ENCODE measurements at places on chromosomes 1 and 21.

GRCh38 chr1:83583351-83584014 lies 415.4 kb downstream of the TTLL7 start:
- DNase-seq = peak; percentile 18

DNA sequence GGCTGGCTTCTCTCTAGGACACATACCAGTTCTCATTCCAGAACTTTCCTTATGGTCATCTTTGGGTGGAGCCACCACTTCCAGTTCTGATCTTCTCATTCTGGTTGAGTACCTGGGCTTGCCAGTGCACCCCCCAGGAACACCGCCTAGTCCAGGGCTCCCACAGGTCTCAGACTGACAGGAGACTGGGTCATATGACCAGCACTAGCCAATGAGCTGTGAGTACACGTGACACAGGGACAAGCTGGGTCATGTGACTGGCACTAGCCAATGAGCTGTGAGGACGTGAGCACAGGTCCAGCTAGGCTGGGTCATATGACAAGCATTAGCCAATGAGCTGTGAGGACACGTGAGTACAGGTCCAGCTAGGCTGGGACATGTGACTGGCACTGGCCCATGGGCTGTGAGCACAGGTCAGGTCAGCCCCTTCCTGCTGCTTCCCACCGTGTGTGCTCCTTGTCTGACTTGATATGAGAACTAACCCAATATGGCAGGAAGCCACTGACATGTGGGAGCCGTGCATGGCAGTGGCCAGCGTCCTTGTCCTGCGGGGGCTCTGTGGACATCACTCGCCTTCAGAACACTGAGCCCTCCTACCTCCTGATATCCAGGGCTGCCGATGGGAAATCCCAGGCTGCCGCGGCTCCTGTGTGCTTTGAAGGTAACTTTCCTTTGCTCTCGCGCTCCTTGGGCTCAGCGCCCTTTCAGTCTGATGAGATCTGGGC lies 22.7 kb downstream of the KRTAP10-1 start:
- no peak for DNase-seq

GRCh38 chr21:33667636-33668035 lies 25.3 kb downstream of the ITSN1 start:
- no peak for DNase-seq

- DNase-seq = no peak
These were observed 11.1 kb downstream of the TENT5C start for GRCh38 chr1:117616967-117617366.

GRCh38 chr1:3598051-3598491 lies 13.2 kb downstream of the MEGF6 start:
- DNase-seq = peak; percentile 84

DNA sequence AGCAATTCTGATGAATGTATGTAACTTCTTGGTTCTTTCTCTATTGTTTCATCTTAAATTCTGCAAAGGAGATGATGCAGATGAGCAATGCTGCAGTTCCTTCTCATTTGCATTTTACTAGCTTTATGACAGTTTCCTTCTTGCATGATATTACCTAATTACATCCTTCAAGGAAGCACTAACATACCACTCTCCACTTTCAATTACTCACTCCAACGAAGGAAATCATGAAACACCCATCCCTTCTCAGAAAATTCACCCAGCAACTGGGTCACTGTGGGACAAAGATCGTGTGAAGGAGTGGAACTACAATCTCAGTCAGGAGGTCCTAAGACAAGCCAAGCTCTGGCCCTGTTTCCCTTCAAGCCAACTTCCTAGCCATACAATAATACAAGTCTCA lies 142.3 kb downstream of the CHD1L start:
- no peak for DNase-seq

- peak; percentile 78 for DNase-seq
These were observed 32.0 kb upstream of the ATP5PO start for GRCh38 chr21:33947451-33948095.

GRCh38 chr21:24183077-24183476 lies 1424.2 kb downstream of the MRPL39 start:
- DNase-seq = peak; percentile 3

DNA sequence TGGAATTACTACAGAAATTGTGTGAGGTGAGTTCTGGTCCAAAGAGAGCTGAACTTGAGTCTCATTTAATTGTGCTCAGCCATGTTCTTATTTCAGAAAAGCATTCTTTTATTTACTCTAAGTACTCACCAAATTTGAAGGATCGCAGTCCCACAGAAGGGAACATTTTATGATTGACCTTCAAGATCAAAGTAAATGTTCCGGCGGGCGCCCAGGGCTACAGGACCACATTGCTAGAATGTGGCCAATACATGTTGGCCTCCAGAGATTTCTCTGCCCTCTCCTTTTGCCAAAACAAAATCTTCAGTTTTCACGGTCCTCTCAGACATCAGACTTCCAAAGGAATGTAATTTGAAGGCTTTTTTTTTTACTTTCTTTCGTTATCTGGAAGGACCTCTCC lies 237.8 kb downstream of the FMN2 start:
- peak; percentile 16 for DNase-seq

DNA sequence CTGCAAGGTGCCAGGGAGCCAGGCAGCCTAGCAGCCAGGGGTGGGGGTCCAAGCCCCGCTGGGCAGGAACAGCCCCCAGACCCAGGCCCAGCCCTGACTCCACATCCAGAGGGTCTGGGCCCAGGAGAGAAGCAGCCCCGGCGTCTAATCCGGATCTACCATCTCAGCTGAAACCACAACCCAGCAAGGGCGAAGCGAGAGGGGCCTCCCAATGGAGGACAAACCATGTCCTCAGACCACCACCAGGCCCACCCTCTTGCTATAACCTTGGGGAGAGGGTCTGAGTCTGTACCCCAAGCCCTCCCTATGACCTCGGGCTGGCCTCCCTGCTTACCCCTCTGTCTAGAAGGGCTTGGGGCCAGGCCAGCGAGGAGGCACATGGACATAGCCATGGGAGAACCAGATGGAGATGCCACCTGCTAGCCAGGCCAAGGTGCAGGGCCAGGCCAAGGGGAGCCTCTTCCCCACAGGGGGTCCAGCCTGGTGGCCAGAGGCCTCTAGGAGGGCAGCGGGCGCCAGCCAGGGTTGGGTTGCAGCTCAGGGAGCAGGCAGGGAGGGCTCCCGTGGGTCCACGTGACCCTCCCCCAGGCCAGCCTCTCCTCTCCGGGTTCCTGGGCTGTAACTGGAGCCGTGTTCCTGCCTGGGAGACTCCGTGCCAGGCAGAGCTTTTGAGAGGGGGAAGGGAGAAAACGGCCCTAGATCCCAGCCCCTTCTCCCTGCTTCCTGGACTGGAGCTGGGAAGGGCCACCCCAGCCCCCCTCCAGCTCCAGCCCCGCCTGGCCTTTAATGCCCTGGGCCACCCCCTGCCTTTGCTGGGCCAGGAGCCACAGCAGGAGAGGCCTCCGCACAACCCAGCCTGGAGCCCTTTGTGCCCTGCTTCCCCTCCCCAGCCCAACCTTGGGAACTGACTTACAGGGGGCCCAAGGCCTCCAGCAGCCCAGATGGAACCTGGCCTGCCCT lies 2.5 kb downstream of the WNT9A start:
- peak; percentile 72 for DNase-seq

DNA sequence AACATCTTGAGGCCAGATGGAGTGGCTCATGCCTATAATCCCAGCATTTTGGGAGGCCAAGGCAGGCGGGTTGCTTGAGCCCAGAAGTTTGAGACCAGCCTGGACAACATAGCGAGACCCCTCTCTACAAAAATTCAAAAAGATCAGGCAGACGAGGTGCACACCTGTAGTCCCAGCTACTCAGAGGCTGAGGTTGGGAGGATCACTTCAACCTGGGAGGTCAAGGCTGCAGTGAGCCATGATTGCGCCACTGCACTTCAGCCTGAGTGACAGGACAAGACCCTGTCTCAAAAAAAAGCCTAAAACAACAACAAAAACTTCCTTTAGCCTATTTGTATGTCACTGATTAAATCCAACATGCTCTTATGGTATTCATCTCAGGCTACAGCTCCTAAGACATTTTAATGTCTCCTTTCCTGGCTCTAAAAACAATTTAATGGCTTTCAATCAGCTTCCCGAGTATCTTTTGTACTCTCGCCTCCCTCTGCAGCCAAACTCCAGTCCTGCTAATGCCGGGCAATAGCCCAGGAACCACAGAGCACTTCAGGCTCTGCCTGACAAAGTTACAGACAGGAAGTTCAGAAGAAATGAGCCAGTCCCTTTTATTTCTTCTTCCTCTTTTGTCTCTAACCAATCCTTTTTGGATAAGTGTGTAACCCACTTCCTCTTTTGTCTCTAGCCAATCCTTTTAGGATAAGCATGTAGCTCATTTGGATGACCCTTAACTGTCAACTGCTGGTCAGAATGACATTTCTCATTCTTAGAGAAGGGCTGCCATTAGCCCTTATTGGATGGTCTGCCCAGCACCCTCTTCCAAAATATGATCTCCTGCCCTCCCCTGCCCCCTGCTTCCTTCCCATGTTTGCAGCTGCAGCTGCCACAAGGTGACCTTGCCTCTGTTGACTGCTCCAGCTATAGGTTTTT lies 6.6 kb upstream of the DOP1B start:
- peak; percentile 53 for DNase-seq

DNA sequence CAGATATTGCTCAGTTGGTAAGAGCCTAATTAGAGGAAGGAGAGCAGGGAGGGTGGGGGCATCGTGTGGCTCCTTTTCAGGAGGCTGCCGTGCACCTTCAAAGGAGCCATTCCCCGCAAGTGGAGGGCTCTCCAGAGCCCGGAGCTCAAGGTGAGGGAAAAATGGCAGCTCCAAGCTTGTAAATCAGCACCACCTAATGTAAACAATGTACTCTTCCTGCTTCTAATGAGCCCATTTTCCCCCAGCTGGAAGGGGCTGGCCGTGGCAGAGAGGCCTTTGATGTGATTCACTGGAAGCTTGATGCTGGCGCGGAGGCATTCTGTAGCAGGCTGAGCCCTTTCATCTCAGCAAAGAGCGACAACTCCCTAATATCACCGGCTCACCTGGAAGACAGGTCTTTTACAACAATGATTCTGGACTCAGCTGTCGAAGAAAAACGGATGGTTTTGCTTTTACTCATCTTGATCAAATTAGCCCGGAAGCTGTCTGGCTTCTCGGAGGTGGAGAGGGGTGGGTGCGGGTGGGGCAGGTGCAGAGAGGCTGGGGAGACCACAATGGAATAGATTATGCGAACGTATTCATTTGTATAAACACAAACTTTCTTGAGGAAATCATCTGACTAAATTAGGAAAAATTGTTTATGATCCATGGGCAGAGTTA lies 112.5 kb downstream of the RRAGC start:
- no peak for DNase-seq

DNA sequence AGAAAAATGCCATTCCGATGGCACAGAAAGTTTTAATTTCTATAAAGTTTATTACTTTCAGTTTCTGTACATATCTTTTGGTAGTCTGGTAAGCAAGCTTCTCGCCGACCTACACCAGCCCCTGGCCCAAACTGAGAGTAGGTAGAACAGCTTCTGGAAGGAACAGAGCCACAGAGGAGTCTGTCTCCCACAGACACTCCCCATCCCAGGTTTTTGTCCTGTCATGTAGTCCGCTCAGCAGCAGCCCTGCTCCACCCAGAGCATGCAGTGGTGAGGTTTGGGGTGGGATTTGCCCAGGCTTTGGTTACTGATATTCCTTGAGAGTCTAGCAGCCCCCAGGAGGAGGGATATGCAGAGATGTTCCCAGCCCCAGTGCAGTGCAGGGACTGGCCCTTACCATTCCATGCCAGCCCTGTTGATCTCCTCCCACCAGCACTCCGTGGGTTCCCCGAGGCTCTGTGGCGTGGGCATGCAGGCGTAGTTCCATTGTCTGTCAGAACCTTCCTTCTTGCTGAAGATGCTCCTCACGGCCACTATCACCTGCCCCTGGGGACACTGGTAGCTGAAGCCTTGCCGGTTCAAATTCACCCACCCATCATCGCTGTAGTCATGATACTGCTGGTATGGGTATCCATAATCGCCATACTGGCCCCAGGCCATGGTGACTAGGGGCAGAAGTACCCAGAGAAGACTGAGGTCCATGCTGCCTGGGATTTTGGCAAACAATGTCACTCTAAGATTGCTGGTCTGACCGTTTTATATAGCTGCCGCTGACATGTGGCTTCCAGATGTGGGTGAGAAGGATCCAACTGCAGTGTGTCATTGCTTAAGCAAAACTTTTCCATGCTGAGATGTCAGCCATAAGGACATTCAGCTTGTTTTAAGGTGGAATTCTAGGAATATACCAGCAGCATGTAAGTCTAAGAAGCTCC lies at the start of gene DPT:
DPT (minus strand) TSS at position 734 of the 932 bp plus-strand sequence; CDS start at position 702, 32 bp downstream.
- DNase-seq = peak; percentile 91

DNA sequence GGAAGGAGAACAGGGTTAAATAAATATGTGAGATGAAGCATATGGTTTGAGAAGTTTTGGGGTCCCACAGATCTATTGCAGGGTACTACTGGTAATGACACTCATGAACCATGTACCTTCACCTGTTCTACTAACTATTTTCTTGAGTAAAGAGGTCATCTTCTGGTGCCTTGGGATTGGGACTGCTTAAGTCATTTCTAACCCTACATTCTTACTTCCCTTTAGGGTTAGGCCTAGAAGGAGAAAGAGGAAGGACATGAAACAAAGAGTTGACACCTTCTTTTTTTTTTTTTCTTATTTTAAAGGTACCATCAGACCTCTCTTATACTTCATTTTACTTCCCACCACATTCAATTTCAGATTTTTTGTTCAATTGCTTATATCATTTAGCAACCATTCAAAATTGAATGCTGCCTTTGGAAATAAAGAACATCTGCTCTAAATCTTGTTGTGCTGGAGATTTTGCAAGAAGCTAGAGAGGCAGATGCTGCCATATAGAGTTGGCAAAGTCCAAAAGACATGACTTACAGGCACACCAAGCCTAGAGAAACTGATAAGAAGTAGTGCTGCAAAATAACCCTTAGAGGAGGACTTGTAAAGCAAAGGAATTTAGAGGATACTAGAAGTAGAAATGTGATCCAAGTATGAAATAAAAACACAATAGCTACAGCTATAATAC lies 374.4 kb upstream of the ST6GALNAC5 start:
- no peak for DNase-seq

DNA sequence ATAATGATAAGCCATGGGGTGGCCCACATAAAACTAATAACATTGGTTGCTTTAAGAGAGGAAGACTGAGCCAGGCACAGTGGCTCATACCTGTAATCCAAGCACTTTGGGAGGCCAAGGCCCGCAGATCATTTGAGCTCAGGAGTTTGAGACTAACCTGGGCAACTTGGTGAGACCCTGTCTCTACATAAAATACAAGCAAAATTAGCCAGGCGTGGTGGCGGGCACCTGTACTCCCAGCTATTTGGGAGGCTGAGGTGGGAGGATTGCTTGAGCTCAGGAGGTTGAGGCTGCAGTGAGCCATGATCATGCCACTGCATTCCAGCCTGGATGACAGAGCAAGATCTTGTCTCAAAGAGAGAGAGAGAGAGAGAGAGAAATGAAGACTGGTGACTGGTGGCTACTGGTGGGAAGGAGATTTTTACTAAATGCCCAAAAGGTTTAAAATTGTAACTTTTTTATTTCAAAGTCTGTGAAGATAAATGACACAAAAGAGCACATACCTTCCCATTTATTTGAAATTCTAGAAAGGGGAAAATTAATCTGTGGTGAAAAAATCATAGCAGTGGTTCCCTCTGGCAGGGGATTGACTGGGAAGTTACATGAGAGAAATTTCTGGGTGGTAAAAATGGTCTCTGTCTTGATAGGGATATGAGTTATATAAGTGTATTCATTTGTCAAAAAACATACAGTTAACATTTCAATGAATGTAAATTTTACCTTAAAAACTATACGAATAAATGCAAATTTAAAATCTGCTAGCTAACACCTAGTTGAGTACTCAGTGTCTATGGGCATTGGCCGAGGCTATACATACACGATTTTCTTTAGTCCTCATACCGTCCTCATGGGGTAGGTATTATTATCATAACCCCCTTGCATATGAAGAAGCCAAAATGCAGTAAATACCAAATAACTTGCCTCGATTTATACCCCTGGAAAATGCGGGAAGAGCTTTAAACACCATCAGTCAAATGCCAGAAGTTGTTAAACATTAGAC lies 2.2 kb upstream of the NBPF1 start:
- no peak for DNase-seq

GRCh38 chr1:111483166-111483565 lies 9.4 kb downstream of the C1orf162 start:
- no peak for DNase-seq
